ENCODE measurements at places on chromosomes 2 and 18.

DNA sequence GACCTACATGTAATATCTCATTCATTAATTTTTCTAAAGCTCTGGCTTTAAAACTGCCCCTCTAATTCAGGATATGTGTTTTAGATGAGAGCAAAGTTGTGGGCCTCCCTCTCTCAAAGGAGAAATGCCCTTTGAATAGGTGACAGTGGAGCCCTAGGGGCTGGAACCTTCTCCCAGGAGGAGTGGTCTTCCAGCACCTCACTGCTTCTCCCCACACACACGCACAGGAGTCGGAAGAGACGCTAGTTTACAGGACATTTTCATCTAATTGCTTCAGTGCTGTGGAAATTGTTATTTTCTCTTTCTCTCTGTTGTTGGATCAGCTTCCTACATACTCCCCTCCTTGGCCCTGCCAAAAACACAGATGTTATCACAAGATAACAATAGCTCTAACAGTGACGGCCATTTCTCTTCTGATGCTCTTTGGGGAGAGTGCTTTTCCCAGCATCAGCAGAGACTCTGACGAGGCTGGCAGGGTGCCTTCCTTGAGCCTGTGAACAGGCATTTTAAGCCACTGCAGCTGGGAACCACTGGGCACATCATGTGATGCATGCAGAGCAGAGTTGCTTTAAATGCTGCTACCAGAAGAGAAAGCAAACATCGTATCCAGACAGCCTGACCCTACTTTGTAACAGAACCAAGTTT, 209.4 kb upstream of the SP5 start:
- DNase-seq = no peak

DNA sequence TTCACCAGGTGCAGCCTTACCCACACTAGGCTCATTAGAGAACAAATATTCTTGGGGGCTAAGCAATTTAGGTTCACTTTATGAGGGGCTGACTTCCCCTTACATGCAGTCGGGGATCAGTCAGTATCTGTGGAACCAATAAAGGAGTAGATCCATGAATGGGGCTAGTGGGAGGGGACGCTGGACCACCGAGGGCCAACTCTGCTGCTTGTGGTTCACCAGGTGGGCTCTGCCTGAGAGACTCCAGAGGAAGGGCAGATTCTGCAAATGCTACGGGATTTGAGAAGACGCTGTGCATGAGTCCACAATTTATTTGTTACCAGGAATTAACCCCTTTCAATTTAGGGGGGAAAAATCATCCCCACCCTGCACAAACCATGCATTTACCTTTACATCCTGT, 15.9 kb upstream of the HAAO start:
- no peak for DNase-seq

GRCh38 chr2:138703242-138703641, 76.9 kb downstream of the NXPH2 start:
- DNase-seq = no peak

DNA sequence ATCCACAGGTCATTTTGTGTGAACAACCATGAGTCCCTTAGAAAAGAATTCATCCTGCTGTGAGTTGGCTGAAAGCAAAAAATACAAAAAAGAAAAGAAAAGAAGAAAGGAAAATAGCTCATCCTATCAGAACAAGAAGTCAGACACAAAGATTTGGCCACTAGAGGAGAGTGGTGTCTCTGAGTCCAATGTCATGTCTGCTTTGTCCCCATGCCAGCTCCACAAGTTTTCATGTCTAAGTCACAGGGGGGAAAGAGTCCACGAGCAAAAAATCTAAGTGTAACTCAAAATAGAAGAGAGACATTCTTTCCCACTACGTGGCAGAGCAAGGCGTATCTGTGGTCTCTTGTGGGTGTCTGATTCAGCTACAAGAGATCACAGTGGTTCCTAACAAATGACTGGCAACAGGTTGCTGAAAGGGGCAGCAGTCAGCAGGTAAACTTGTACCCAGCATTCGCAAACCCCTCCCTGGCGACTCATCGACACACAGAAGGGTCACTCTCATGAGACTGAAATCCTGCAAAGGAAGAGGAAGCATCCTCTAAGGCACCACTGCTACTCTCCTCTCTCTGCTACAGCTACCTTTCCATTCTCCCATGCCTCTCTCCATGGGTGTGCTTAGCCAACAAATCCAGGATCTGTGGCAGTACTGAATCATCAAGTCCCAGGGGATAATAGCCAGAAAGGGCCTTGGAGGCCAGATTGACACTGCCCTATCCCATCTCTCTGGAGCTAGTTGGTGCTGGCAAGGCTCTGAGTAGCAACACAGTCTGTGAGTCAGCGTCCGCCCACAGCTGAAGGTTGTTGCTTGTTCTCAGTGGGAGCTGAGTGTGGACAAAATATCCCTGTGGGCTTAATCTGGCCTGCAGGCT, 123.0 kb upstream of the SLC39A10 start:
- peak; percentile 56 for DNase-seq

GRCh38 chr2:28747714-28748113, 3.9 kb upstream of the PPP1CB start:
- no peak for DNase-seq

GRCh38 chr2:75064691-75065396, 106.4 kb downstream of the POLE4 start:
- peak; percentile 54 for DNase-seq

GRCh38 chr2:4964579-4964978, 727.6 kb upstream of the SOX11 start:
- no peak for DNase-seq
